ENCODE measurements at places on chromosomes 6 and 20.
A peak's percentile ranks its signal among the peaks of the same experiment; 100 is the strongest.

GRCh38 chr6:108476847-108477430 is 83.8 kb upstream of the FOXO3 start:
- peak; percentile 44 for DNase-seq

- no peak for DNase-seq
Measured at GRCh38 chr6:133131621-133132465, 109.3 kb upstream of the EYA4 start.

GRCh38 chr6:29791162-29791561 is 36.5 kb upstream of the HLA-G start:
- DNase-seq: no peak

DNA sequence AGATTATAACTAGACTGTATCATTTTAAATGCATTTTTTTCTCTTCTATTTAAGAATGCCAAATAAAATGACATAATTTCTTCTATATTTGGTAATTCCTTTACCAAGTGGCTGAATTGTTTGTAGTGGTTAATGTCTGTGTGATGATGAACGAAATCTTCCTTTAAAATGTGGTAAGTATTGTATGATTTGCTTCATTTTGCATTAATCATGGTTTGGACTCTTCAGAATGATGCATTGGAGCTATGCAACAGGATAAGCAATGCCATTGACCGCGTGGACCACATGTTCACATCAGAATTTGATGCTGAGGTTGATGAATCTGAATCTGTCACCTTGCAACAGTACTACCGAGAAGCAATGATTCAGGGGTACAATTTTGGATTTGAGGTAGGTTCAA is 99.6 kb downstream of the MAP3K4 start:
- no peak for DNase-seq

DNA sequence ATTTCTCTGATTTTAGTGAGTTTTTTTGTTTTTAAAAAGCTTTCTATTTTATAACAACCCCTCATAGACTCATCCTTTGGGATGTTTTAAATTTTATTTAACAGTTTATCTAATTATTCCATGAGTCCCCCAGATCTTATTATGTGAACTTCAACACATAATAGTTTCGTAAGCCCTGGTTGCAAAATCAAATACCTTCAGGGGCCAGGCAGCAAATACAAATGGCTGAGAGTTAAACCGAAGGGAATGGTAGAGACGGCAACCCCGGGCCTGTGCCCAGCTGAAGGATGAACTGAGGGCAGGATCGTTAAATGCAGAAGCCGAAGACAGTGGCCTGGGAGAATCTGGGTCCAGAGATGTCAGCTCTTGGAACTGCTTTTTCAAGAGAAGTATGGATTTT is 88.4 kb downstream of the RTN4IP1 start:
- DNase-seq: no peak

DNA sequence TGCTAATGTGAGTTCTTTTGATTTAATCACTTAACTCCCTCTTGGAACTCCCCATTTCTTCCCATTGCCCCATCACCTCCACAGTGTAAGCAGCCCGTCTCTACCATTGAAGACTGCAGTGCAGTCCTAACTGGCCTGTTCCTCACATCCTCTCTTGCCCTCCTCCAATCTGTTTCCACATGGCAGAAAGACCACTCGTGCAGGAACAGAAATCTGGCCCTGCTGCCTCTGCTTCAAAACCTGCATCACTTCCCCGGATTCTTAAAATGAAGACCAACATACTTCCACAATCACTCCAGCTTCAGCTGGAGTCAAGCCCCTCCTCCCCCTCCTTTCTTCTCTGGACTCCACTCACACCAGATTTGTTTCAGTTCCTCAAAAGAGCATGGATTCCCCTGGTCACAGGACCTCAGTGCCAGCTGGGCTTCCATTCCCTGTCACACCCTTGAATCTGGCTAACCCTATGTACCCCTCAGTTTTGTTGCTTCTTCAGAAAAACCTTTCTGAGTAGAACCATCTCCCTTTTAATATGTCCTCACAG is 802.3 kb downstream of the MAFB start:
- peak; percentile 27 for DNase-seq

- no peak for DNase-seq
Measured at GRCh38 chr20:8724884-8725283, 344.0 kb upstream of the PLCB4 start.

DNA sequence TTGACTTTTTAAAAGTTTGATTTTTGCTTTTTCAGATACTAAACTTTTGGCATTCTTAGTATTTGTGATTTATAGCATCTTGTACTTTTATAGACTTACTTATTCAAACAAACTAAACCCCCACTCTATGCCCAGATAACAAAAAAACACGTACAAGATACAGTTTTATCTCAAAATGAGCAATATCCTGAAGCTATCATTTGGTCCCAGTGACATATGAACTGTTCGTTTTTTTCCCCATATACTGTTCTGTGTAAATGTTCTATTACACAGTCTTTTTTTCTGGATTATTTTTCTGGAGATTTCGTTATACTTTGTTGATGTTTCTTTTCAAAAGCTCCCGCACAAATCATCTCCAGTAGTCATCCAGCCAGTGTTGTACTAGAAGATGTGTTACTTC is 27.3 kb upstream of the SERINC3 start:
- DNase-seq: no peak

- no peak for DNase-seq
Measured at GRCh38 chr6:168167431-168168315, 88.7 kb upstream of the FRMD1 start.

DNA sequence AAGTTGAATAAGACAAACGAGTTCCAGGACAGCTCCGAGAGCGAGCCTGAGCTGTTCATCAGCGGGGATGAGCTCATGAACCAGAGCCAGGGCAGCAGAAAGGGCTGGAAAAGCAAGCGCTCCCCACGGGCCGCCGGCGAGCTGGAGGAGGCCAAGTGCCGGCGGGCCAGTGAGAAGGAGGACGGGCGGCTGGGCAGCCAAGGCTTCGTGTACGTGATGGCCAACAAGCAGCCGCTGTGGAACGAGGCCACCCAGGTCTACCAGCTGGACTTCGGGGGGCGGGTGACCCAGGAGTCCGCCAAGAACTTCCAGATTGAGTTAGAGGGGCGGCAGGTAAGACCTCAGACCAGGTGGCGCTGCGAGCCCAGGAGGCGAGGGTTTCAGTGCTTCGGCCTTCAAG is 56.0 kb upstream of the TMEM181 start:
- DNase-seq: no peak

- DNase-seq: peak; percentile 72
Measured at GRCh38 chr6:69796073-69796641, 653 bp downstream of the LMBRD1 start.

DNA sequence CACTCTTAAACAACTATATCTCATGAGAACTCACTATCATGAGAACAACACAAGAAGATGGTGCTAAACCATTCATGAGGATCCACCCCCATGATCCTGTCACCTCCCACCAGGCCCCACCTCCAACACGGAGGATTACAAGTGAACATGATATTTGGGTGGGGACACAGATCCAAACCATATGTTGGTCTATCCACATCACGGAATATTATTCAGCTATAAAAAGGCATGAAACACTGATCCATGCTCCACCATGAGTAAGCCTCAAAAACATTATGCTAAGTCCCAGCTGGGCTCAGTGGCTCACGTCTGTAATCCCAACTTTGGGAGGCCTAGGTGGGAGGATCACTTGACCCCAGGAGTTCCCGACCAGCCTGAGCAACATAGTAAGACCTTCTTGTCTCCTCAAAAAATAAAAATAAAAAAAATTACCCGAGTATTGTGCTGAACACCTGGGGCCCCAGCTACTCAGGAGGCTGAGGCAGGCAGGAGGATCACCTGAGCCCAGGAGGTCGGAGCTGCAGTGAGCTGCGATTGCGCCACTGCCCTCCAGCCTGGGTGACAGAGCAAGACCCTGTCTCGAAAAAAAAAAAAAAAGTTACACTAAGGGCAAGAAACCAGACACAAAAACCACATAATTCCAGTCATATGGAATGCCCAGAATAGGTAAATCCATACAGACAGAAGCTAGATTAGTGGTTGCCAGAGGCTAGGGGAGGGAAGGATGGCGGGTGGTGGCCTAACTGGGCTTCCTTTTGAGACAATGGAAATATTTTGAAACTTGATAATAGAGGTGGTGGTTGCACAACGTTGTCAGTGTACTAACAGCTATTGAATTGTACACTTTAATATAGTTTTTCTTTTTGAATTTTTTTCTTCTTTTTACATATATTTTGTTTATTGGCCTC is 43.1 kb downstream of the ZNF217 start:
- no peak for DNase-seq

DNA sequence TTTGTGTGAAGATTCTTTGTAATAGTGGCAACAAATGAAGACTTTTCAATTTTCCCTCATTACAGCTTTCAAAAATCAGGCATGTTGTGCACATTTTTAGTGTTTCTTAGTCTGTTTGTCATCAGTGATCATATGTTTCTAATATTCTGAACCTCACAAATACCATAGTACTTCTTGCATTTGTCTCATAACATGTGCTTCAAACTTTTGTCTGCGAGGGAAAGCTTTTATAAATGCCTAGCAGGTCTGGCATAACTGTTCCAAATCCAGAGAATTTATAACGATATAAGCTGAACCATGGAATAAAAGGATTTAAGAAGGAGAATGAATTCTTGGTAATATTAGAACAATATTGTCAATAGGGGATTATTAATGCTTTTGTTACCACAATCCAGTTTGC is 670.2 kb downstream of the RFPL4B start:
- DNase-seq: no peak

DNA sequence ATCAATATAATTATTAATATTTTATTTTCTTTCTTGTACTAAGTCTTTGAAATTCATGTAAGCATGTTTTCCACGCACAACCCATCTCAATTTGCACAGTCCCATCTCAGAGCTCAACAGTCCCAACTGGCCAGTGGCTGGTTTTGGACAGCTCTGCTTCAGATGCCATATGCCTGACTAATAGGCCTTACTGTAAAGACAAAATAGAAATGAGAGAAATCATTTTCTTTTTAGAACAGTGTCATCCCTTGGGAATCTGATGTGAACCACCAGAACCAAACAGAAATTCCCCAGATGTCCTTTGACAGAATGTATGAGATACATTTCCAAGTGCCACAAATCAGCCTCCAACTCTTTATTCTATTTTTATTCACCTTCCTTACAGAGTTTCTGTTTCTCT is 338.9 kb downstream of the ESR1 start:
- DNase-seq: no peak

GRCh38 chr20:14332866-14333265 is 4.5 kb downstream of the FLRT3 start:
- no peak for DNase-seq

- DNase-seq: peak; percentile 6
Measured at GRCh38 chr6:95866732-95867131, 149.0 kb upstream of the FUT9 start.

- no peak for DNase-seq
Measured at GRCh38 chr20:16385891-16386290, 187.4 kb downstream of the KIF16B start.

GRCh38 chr20:59403261-59403961 is 103.0 kb downstream of the EDN3 start:
- peak; percentile 14 for DNase-seq

GRCh38 chr20:62860391-62860923 is 1.2 kb downstream of the TCFL5 start:
- peak; percentile 62 for DNase-seq
